Renal cortical epithelial cell (primary cell): ENCODE measurements at places on chromosomes 11 and 22. TPM values are rescaled to one million over a fixed set of nuclear protein-coding genes. Genes with fewer than 3 reads are reported as not detected.

The CRYBB3 gene
- total RNA-seq: not detected in 2 replicates

DNA sequence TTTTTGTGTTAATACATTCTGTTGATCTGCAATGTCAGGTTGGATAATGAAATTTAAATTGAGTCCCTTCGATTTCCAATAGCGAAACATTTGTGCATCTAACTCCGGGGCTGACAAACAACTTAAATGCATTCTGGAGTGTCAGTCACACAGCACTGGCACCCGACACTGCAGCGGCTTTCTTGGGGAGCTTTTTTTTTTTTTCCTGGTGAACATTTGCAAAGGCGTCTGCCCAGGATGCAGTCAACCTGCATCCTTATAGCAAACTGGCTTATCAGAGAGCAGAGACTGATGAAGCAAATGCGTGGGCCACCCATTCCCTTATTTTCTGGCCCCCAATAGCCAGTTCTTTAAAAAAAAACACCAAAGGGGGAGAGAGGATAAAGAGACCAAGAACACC lies 1167.7 kb downstream of the LRRC4C start:
- no peak for DNase-seq

The SAA1 gene
- total RNA-seq: 137 and 322 TPM in 2 replicates

GRCh38 chr11:99632969-99633368 lies 612.2 kb downstream of the CNTN5 start:
- DNase-seq: no peak

DNA sequence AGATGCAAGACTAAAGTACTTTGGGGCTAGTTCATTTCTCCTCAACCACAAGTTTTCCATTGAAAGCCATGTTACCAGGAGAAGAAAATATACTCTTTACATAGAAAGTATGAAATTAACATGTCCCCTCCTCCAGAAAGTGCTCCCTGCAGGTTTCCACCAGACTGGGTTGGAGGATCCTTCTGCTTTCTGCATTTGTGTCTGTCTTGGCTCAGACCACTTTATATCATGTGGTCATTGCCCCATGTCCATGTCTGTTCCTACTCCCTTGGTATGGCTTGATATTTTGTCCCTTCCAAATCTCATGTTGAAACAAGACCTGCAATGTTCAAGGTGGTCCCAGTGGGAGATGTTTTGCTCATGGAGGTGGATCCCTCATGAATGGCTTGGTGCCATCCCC lies 28.4 kb upstream of the ACER3 start:
- no peak for DNase-seq

- no peak for DNase-seq
These were observed 698.4 kb downstream of the TBC1D22A start for GRCh38 chr22:47460861-47461260.

DNA sequence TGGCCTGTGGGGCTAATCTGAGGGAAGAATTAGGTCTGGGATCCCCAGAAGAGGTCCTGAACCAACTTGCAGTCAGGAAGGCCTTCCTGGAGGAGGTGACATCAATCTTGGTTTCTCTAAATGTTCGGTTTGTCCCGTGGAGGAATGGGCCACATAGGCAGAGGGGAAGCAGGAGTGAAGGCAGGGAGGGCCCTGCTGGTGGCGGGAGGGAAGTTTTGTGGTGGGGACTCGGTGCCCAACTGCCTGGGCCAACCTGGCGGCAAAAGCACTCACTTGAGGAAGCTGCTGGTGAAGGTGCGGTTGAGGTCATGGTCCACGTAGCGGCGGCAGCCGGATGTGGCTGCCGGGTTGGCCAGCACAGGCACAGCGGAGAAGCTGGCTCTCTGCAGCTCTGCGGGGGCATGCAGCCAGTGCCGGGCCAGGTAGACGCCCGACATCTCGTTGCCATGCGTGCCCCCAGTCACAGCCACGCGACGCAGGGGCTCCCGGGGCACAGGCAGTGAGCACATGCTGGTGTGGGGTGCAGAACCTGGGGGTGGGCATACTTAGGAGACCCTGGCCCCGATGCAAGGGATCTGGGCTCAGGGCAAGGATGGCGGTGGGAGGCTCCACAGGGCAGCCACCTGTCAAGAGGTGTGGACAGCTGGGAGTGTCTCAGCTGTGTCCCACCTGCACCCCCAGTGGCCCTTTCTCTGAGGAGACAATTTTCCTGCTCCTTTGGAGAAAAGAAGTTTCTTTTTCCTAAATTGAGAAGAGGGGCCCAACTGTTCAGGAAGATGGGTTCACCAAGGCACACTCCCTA lies 3.8 kb downstream of the ACY3 start:
- peak; percentile 48 for DNase-seq

DNA sequence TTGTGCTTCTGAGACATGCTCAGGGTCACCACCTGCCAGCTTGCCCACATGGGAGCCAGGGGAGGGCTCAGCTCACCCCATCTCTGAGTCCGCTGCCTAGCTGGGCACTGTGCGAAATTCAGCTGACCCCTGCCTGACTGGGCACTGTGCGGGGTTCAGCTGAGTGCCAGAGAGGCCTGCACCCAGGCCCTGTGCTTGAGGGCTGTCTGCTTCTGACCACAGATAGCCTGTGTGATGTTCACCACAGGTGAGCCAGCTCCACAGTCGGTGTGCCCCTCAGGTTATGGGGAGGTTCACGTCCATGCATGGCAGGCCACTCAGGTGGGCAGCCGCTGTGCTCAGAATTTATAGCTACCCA lies 84.5 kb upstream of the SUSD2 start:
- DNase-seq: no peak

GRCh38 chr11:104572279-104572678 lies 326.0 kb downstream of the CASP12 start:
- DNase-seq: no peak

- peak; percentile 40 for DNase-seq
These were observed 23.2 kb upstream of the NRGN start for GRCh38 chr11:124716591-124716990.

DNA sequence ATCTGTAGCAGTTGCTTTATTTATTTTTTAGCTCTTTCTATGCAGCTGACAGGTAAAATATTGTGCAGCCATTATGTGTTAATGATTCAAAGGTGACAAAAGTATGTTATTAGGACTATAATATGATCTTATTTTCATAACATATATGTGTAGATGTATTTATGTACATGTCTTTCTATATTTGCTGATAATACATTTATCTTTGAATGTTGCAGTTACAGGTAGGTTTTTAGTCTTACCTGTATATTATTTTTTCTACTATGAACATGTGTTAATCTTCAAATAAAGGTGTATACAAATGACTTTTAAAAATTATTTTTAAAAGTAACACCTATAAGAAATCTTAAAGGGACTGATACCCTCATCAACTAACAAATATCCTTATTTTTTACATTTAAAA lies 33.6 kb downstream of the FAR1 start:
- DNase-seq: no peak

DNA sequence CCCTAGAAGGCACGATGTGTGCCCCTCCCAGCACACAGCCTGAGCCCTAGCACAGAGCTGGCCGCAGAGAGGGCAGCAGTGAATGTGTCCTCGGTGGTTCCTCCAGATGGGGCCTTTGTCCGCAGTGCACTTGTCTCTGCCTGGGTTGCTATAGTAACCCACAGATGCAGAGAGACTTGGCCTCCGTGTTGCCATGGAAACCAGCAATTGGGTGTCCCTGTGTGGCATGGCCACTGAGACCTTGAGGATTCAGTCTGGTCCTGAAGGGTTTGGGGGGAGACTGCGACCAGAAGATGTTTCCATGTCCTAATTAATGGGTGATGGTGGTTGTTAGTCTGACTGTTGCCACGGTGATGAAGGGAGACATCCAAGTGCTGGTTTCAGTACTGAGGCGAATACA lies 42.6 kb upstream of the TUB start:
- DNase-seq: no peak

- no peak for DNase-seq
These were observed 12.7 kb downstream of the RPL3 start for GRCh38 chr22:39306456-39307361.

- DNase-seq: no peak
These were observed 87.5 kb upstream of the RRM1 start for GRCh38 chr11:4006946-4007680.
